ENCODE measurements at places on chromosomes 3 and 15. TPM values are rescaled to one million over a fixed set of nuclear protein-coding genes. Genes with fewer than 3 reads are reported as not detected.

GRCh38 chr3:139329364-139329850 is 14.4 kb upstream of the MRPS22 start:
- DNase-seq: peak; percentile 91

DNA sequence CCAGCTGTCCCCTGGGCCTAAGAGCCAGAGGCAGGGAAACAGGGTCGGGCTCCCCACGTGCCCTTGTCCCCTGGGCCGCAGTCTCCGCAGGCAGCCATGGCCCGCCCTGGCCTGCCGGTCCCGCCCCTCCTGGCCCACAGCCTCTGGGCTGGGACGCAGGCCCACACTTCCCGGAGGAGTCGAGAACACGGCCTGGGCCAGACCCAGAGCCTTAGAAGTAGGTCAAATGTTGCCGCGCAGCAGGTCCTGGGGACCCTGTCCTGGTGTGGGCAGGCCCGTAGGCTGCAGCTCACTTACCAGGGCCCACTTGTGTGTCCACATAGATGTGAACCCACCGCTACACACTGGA is 4.3 kb upstream of the MYL3 start:
- DNase-seq: peak; percentile 83

- no peak for DNase-seq
Observed at GRCh38 chr15:79635149-79635771, 203.1 kb downstream of the MINAR1 start.

DNA sequence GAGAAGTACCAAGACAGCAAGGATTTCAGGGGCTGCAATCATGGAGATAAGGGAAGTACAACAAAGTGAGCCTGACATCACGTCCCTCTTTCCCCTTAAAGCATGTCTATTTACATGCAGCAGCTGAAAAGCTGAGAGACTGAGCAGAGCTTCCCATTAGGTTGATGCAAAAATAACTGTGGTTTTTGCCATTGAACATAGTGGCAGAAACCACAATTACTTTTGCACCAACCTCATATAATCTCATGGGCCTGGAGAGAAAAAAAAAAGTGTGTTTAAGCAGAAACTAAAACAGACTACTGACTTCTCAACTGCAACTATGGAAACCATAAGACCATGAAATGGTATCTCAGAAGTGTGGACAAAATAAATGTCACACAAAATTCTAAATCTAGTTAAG is 48.3 kb downstream of the CCDC12 start:
- no peak for DNase-seq

DNA sequence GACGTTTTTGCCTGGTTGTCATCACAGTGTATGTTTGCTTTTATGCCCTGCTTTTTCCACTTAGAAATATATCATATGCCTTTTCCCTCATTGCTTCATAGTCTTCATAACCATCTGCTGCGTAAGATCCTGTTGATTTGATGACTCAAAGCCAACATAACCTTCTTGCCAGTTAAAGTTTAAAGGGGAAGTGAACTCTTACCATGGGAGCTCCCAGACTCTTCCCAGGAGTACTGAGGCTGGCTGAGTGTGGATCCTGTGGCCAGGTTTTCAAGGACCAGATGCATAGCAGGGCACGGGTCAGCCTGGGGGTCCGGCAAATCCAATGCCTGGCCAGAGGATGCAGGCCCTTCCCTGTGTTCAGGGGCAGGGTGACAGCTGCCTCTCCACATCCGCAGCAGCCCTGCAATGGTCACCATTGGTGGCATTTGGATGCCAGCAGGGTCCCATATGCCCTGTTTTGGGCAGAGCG is 42.0 kb upstream of the SACM1L start:
- no peak for DNase-seq

DNA sequence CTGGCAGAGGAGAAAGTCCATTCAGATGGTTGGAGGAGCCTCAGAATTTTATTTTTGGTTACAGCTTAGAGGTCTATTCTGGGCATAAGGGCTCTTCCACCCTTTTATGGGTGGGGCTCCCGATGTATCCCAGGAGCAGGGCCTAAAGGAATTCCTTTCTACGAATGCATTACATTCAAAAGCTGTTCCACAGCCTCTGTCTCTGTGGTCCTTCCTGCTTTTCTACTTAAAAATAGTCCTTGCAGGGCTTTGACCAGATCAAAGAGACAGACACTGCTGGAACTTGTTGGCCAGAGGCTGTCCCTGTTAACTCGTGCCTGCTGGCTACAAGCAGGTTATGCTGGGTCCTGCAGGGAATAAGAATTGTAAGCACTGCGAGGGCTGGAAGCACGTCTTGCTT is 14.4 kb upstream of the NOX5 start:
- no peak for DNase-seq

DNA sequence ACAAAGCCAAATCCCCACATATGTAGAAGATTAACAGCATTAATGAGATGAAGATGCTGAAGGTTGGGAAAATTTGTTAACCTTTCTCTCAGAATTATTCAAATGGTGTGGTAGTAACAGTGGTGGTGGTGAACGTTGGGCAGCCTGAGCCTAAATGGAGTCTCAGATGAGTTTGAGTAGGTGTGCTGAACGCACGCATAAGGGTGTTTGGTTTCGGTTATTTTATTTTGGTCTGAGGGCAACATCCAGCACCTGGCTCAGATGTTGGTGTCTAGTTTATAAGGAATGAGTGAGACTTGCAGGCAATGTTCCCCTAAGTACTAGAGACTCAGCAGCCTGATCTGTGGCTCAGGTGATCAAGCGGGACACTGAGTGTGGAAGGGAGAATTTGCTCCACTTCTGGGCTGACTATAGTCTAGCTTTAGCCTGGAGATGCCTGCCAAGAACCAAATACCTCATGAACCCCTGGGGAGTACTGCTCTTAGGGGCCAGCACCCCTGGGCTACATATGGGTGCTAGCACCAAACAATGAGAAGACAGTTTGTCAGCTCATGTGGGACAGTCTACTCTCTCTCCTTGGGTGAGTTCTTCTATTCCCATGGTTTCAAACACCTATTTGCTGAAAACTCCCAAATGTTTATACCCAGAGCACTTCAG is 39.5 kb upstream of the ATP2C1 start:
- no peak for DNase-seq

DNA sequence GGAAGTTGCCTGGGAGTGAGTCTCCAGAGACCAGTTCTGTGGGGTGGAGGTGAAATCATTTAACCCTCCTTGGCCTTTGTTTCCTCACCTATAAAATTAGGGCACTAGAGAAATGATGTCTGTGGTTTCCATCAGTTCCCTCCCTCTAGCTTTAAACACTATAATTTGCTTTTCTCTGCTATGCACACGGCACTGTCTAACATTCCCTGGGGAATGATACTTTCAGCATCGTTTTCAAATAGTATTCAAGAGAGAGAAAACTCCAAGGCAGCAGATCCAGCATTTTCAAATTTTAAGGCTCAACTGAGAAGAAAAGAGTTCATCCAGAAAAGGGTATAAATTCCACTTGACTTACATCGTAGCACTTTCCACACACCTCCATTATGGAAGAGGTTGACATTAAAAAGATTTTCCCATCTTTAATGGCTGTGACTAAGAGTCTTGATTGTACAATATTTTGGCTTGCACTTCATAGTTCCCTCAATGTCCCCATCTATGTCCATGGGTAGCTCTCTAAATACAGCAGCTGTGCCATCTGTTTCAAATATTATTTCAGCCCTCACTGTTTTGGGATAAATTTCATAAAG is 137.7 kb upstream of the ZPLD1 start:
- DNase-seq: no peak

GRCh38 chr3:55682461-55682860 is 195.4 kb upstream of the WNT5A start:
- DNase-seq: no peak

- no peak for DNase-seq
Observed at GRCh38 chr15:42270996-42271395, 2.0 kb upstream of the GANC start.

The CAPN3 gene
- 7.8 TPM for total RNA-seq

The PARP15 gene
- total RNA-seq: 1.5 TPM

The LHFPL4 gene
- total RNA-seq: 0.10 TPM

The SSUH2 gene
- total RNA-seq: 1.3 TPM

The PLIN1 gene
- 11.7 TPM for total RNA-seq

All from adrenal gland (tissue), 19 donors.